ENCODE measurements at places on chromosomes 7 and 10. TPM values are rescaled to one million over a fixed set of nuclear protein-coding genes. Genes with fewer than 3 reads are reported as not detected.

DNA sequence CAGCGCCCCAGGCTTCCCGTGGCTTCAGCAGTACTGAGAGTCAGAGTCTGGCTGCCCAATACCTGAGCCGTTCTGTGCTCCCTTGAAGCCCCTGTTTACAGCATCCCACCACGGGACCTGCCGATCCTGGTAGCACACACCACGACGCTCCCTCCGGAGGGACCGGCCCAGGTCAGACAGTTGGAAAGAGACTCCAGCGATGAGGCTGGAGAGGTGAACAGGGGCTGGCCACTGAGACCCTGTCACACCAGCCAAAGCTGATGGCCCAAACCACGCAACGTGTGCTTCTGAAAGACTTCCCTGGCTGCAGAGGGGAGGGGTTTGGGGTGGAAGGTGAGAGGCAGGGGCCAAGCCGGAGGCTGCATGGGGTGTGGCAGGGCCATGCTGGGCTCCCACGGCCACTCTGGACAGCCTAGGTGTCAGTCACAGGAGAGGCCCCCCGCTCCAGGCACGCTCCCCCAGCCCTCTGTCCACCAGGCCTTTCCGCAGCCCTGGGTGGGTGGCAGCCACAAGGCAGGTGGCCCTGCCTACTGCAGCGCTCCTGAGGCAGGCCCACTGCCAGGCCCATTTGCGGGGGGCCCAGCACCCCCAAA is 140.2 kb upstream of the CHST15 start:
- DNase-seq: no peak

Gene LOXL4
- 1.4 TPM for total RNA-seq

Gene SCRN1
- 123 TPM for total RNA-seq

Gene NEBL
- 15.7 TPM for total RNA-seq

Gene AGMO
- total RNA-seq: 1.1 TPM

Gene AKR1C8
- total RNA-seq: not detected

DNA sequence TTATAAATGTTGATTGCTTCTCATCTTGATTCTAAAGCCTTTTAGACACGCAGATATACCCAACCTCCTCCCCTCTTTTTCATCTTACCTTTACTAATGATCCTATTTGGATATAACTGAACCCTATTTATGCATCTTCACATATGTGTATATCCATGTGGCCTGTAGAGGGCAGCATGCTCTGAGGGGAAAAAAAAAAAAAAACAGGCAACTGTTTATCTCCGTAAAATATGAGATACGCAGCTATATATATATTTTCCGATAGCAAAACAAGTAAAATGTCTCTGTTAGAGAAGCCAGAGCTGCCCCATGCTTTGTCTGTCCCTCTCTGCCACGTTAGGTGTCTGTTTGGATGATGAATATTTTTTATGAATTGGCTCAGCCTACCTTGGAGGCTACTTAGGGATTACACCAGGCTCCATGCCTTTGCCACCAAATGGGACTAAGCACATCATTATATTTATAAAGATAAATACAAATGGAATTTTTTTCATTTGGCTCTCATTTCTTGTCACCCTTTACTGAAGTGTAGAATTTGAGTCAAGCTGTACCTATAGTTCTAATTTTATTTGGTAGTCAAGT is 174.8 kb upstream of the FZD1 start:
- no peak for DNase-seq

GRCh38 chr7:93036807-93037206 is 81.0 kb downstream of the SAMD9 start:
- no peak for DNase-seq

Gene PIP4K2A
- total RNA-seq: 31.7 TPM

DNA sequence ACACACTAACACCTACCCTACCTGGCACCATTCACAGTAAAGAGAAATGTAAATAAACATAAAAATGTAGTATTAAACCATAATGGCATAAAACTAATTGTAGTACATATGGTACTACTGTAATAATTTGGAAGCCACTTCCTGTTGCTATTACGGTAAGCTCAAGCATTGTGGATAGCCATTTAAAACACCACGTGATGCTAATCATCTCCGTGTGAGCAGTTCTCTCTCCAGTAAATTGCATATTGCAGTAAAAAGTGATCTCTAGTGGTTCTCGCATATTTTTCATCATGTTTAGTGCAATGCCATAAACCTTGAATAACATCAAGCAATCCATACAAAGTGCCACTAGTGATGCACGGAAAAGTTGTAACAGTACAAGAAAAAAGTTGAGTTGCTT is 75.4 kb downstream of the CFTR start:
- DNase-seq: no peak

Gene ESYT2
- 41.0 TPM for total RNA-seq

DNA sequence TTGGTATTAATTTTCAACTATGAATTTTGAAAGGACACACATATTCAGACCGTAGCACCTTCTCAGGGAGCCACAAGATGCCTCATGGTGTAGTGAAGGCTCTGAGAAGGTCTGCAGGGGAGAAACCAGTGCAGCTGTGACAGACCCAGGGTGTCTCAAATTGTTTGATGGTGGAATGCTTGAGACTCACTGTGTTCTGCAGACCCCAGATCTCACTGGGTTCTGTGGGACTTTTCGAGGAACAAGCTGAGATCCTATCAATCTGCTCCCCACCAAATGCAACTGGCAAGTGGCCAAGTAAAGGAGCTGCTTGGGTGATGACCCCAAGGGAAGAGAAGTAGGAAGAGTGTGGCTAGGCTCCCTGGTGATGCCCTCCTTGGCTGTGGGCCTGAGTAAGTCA is 130.5 kb upstream of the UNC5B start:
- DNase-seq: no peak

Gene PRLHR
- not detected for total RNA-seq

DNA sequence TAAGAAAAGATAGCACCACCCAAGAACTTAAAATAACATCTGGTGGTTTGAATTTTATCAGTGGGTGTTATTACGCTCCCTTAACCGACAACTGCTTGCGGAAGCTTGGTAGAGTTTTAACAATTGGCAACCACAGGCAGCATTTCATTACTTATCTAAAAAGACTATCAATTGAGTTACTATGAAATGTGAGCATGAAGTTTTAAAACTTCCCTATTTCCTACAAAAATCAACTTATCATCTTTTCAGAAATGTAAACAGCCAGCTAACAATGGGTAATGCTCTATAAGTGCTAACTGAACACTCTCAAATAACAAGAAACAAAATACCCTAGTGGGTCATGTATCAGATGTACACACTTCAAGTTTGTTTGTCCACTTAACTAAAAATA is 68.8 kb downstream of the OSBPL3 start:
- no peak for DNase-seq

DNA sequence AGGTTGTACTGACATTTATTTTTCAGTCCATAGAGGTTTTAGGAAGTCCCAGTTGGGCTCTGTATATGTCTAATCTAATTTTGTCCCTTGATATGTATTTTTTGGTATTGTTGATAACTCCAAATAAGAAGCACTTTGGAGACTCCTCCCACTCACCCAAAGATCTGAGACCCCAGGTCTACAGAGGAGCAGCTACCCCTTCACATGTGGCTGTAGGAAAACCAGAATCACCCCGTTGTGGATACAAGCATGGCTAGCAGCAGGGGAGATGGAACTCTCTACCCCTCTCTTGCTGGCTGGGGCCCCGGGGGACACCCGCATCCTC is 9.4 kb downstream of the HHEX start:
- no peak for DNase-seq

Gene ANKRD1
- total RNA-seq: 0.22 TPM

- DNase-seq: no peak
These were observed 149.4 kb downstream of the SNX10 start for GRCh38 chr7:26441002-26441521.

DNA sequence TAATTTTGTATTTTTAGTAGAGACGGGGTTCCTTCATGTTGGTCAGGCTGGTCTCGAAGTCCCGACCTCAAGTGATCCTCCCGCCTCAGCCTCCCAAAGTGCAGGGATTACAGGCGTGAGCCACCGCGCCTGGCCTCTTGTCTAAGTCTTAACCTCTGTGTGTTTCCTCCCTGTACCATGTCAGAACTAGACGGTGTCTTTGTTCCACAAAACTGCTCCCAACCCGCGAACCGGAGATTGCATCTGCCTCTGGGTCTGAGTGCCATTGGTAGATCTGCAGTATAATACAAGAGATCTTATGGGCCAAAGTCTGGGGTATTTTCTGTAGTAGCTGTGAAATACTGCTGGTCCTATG is 1.3 kb upstream of the EEF1AKMT2 start:
- DNase-seq: no peak

Gene PILRA
- total RNA-seq: 0.28 TPM

DNA sequence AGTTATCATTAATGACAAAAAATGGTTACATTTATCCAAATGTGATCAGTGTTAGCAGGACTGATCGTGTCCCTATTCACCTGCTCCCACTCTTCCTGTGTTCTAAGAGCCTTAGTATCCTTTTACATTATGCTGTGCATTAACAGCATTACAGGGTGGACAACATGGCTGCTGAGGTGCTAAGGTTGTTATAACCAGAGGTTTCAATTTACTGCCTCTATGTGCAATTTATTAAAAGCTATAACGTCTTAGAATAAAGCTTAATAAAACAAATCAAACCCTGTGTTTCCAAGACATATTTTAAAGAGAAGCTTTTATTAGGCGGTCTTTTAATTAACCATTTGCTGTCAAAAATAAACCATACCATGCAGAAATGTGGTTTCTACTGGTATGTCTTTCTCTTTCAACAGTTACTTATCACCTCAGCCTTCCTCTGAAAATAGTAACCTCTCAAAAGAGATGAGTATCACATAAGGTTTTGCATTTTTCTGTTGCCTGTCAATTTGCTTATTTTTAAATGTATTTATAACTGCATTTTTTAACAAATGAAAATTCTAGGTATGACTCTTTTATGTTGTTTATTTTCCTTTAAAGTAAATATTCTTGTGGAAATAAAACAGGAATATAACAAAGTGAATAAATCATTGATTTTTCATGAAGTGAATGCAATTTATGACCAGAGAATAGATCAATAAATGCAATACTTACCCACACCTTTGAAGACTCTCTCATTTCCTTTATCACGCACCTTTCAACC is 849.8 kb upstream of the SORCS1 start:
- no peak for DNase-seq

DNA sequence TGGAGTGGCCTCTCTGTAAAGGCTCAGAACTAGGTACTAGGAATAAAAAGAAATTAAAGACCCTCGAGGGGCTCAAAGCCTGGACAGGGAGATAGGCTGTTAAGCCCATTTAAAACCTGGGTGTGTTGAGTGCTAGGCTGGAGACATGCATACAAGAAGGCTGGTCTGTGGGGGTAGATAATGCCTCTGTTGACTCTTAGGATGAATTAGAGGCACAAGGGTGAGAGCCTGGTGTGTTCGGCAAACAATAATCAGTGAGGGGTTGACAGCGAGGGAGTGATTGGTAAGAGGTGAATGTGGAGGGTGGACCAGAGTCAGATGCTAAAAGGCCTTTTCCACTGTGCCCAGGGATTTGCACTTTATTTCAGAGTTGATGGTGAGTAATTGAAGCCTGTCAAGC is 12.7 kb downstream of the GSTO2 start:
- no peak for DNase-seq

GRCh38 chr10:100613846-100614245 is 78.1 kb downstream of the HIF1AN start:
- no peak for DNase-seq

DNA sequence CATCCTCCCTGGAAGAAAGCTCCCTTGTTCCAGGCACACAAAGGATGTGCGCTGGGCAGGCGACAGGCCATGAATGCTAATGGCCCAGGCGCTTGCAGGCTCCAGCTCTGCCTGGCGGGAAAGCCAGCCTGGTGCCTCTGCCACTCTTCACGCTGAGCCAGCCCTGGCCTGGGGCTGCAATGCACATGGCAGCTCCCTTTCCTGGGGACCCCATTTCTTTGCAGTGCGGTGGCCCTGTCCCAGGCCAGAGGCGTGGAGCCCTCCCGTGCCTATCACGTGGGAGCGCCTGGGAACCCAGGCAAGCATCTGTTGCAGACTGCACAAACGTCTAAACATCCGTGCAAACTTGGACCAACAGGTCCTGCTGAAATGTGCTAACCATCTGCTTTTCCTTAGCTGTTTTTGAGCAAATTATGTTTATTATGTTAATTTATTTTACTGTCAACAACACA is 152.1 kb upstream of the LYZL2 start:
- DNase-seq: peak; percentile 47

Gene ACTL6B
- total RNA-seq: 0.90 TPM

Gene HOXA7
- not detected for total RNA-seq

Gene FAM24B
- total RNA-seq: 0.85 TPM

DNA sequence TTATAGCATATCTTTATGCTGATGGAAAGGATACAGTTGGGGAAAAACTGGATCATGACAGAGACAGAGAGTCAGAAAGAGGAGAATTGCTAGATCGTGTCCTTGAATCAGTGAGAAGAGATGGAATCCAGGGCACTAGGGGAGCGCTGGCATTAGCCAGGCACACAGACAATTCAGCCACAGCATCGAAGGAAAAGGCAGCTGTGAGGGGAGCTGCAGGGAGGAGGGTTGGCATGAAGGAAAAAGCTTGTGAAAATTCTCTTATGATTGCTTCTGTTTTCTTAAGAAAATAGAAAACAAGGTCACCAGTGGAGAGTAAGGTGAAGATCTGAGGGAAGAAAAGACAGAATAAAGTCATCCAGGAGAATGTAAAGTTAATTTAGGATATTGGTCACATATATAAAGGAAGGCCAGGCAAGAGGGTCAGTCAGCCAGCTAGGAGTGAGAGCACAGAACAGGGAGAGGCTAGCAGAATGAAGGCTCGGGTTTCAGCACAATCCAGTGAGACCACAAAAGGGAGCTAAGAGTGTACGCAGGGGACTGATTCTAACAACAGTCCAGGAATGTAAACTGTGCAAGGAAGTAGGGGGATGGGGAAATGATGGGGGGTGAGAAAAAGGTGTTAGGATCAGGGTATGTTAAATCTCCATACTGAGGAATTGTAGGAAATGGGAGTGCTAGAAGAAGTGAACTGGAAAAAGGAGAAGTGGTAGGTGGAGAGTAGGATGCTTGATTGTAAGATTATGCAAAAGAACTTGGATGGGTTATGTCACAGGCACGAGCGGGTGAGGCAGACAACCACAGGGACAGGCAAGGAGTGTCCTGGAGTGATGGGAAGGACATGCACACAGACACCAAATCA is 112.0 kb downstream of the RNF32 start:
- DNase-seq: no peak

DNA sequence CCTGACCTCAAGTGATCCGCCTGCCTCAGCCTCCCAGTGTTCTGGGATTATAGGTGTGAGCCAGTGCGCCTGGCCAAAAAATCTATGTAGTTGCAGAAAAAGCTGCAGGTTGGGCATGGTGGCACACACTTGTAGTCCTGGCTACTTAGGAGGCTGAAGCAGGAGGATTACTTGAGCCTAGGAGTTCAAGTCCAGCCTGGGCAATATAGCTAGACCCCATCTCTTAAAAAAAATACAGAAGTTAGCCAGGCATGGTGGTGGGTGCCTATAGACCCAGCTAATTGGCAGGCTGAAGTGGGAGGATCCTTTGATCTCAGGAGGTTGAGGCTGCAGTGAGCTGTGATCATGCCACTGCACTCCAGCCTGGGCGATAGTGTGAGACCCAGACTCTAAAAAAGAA is 24.8 kb upstream of the CAMK1D start:
- no peak for DNase-seq

Gene FAM25G
- total RNA-seq: not detected

Gene PDCD11
- 55.7 TPM for total RNA-seq

Gene MEST
- 154 TPM for total RNA-seq

- no peak for DNase-seq
These were observed 3.2 kb upstream of the NCOA4 start for GRCh38 chr10:46033602-46034011.

Gene POLR2J
- total RNA-seq: 40.9 TPM

Gene ELAPOR2
- 31.2 TPM for total RNA-seq

Gene LIPN
- total RNA-seq: not detected

Gene ABHD11
- 21.2 TPM for total RNA-seq

- no peak for DNase-seq
These were observed 75.9 kb downstream of the FAM204A start for GRCh38 chr10:118266098-118266748.
